ENCODE measurements at places on chromosomes 13 and 19.

DNA sequence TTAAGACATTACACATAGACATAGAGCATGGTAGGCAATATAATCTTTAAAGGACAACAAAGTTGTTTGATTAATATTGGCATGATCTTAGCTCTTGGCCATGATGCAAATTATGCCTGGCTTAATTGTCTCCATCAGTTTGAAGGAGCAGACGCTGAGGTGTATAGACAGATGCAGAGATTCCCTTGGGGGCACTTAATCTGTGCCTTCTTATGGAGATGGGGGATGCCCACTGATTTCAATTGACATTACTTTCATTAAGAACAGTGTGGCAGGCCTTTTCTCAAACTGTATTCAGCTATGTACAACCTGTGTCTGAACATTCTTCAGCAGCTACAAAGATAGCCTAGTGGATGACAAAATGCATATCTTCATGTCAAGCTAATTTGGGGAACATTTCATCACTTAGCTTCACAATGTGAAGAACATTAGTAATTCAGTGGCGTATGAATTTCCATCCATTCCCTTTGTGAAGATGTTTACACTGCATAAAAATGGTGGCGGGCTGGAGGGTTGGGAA is 85.3 kb upstream of the MYCBP2 start:
- no peak for DNase-seq

- no peak for DNase-seq
These were observed 70.1 kb downstream of the ITGBL1 start for GRCh38 chr13:101522607-101523006.

- DNase-seq = no peak
These were observed 21.2 kb upstream of the CEACAM6 start for GRCh38 chr19:41734156-41734555.

GRCh38 chr13:25847145-25847544 is 204.7 kb downstream of the SHISA2 start:
- no peak for DNase-seq

DNA sequence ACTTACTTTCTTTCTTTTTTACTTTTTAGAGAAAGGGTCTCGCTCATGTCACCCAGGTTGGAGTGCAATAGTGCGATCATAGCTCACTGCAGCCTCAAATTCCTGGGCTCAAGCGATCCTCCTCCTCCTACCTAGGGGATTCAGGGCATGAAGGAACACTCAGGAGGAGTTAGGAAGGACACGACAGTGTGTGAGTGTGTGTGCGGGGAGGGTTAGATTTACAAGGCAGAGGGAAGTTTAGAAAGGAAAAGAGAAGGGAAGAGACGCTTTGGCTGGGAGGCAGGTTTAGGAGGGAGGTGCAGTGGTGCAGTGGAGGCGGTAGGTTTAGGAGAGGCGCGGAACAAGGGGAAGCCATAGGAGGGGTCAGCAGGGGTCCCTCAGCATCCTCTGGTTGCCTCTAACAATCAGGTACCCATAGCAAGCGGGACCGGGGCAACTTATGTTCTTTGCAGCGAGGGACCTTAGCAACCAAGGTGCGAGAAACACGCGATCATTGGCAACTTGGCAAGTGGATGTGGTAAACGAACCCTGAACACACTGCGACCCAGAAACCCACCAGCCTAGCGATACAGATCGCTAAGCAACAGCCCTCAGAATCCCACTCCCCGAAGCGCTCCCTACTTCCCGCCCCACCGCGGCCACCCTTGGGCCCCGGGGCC is 501 bp downstream of the SIRT2 start:
- DNase-seq = no peak

GRCh38 chr19:45705115-45705514 is 12.6 kb downstream of the QPCTL start:
- DNase-seq = no peak

DNA sequence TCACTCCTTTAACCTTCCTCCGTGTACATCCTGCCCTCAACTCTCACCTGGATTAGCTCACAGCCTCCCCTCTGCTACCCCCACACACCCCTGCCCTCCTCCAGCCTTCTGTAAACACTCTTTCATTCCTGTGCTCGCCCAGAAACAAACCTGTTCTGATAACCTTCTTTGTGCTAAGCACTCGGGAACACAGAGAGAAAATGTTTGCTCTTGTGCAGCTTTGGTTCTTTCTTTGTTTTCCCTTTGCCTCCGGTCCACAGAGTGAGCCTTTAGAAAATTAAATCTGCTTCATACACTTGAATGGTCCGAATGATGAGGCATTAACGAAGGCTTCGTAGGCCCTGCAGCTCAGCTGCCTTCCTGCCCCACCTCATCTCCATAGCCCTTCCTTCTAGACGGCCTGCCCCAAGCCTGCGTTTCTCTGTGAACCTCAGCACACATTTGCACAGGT is 6.6 kb upstream of the ZDHHC20 start:
- no peak for DNase-seq

- DNase-seq = no peak
These were observed 20.1 kb downstream of the ZSCAN5A start for GRCh38 chr19:56294549-56294948.

DNA sequence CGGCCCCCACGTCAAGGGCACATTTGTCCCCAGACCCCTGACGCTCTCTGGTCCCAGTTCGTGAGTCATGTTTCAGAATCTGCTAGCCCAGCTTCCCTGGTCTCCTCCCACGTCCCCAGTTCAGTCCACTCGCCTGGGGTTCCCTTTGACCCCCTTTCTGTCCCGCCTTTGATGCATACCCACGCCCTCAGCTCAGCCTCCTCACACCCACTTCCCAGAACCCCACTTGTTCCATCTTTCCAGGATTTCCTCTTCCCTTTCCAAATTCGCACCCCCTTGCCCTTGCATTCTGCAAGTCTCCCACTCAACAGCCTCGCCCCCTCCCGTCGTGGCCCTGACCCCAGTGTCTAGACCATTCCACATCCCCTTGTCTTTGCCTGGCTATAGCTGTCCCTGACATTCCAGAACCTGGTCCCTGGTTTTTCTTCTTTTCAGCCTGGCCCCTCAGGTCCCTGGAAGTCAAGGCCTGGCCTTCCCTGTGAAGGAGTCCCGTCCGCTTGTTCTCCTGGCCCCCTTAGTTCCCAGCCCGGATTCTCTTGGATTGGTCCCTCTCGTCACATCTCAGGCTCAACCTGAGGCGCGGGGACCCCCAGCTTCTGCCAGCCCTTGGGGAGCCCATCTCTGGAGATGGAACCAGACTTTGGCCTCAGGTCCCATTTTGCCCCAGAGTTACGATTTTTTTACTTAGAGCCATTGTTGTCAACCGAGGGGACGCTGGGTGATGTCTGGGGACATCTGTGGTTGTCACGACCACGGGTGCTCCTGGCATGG is 1.3 kb downstream of the NCLN start:
- no peak for DNase-seq

- DNase-seq = no peak
These were observed 207.7 kb upstream of the DACH1 start for GRCh38 chr13:72074663-72075062.

DNA sequence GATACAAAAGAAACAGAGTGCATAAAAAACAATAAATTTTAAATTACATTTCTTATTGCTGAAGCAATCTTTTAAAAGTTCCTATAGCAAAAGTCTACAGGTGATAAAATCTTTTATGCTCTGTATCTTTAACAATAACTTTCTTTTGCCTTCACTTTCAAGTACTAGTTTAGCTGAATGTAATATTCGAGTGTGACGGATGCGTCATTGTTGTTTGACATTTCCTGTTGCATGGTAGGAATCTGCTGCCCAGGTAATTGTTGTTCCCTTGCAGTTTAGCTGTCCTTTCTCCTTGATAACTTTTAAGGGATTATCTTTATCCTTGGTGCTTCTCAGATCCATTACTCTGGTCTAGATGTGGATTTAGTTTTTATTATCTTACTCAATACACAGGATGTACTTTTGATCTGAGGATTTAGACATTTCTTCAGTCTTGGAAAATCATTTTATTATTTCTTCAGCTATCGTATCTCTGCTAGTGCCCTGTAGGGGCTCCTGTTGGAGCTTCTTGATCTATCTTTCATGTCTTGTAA is 2.1 kb upstream of the CPB2 start:
- no peak for DNase-seq

- DNase-seq = no peak
These were observed 44.6 kb downstream of the ZNF787 start for GRCh38 chr19:56076498-56076897.

DNA sequence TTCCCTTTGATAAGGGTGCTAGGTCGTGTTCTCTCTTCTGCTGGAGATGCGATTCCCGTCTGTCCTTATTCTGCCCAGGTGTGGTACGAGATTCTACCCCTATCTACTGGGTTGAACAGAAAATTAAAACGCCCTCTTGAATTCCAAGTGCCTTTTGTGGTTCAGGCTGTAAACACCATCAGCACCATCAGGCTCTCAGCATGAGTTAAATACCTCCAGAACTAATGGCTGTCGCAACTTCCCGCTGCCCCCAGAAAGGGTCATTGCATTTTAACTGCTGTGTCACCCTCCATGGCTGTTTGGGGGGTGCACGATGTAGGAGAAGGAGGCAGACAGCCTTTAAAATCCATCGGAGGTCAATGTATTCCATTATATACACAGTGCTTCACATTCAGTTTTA is 177.4 kb downstream of the OXGR1 start:
- DNase-seq = no peak

GRCh38 chr13:23243066-23243465 is 62.3 kb downstream of the SGCG start:
- DNase-seq = no peak

GRCh38 chr13:28754698-28755545 is 36.2 kb upstream of the SLC46A3 start:
- DNase-seq = no peak

- peak; percentile 59 for DNase-seq
These were observed 1.4 kb downstream of the NOVA2 start for GRCh38 chr19:45972081-45972946.

- no peak for DNase-seq
These were observed 952.5 kb upstream of the ATXN8OS start for GRCh38 chr13:69155136-69155535.

- no peak for DNase-seq
These were observed 199.1 kb downstream of the STK24 start for GRCh38 chr13:98377635-98378378.

GRCh38 chr13:48816700-48817099 is 159.0 kb upstream of the FNDC3A start:
- DNase-seq = no peak

GRCh38 chr19:55147545-55148251 is 1.3 kb downstream of the TNNT1 start:
- no peak for DNase-seq

DNA sequence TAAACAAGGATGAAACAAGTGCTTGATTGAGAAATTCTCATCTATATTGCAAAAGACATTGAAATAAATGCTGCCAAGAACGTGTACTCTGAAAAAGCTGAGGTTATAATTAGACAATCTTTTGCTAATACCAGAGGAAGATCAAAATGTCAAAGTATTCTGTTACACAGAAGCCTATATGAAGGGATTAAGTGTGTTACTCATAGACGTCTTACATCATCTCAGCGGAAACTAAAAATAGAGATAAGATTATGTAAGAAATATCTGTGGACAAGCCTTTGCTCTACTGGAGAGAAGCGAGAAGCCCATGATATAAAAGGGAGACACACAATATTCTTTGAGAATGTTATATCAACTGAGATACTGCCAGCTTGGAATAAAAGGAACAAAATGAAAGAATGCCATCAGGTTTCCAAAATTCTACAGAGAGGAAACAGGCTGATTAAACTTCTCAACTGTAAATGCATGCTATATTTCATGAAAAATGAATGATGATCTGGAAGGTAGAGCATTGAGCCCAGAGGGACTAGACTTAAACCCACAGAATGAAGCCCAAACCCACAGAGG is 699.0 kb downstream of the GPC5 start:
- DNase-seq = no peak

DNA sequence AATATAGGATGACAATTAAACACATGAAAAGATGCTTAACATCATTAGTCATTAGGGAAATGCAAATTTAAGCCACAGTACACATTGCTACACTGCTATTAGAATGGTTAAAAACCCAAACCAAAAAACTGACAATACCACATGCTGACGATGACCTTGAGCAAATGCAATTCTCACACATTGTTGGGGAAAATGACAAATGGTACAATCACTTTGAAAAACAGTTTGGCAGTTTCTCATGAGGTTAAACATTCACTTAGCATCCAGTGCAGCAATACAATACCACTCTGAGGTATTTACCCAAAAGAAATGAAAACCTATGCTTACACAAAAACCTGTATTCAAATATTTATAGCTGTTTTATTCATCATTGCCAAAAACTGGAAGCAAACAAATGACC is 11.3 kb downstream of the FLT3 start:
- no peak for DNase-seq

GRCh38 chr19:54162241-54162805 is 2.8 kb upstream of the LENG1 start:
- peak; percentile 73 for DNase-seq

- DNase-seq = no peak
These were observed 25.4 kb downstream of the ALG5 start for GRCh38 chr13:36973621-36974295.

GRCh38 chr19:50924586-50924985 is 13.4 kb upstream of the KLK4 start:
- DNase-seq = no peak

- no peak for DNase-seq
These were observed 7.8 kb upstream of the CEACAM5 start for GRCh38 chr19:41700381-41701195.

GRCh38 chr13:83377491-83377890 is 504.8 kb downstream of the SLITRK1 start:
- no peak for DNase-seq

DNA sequence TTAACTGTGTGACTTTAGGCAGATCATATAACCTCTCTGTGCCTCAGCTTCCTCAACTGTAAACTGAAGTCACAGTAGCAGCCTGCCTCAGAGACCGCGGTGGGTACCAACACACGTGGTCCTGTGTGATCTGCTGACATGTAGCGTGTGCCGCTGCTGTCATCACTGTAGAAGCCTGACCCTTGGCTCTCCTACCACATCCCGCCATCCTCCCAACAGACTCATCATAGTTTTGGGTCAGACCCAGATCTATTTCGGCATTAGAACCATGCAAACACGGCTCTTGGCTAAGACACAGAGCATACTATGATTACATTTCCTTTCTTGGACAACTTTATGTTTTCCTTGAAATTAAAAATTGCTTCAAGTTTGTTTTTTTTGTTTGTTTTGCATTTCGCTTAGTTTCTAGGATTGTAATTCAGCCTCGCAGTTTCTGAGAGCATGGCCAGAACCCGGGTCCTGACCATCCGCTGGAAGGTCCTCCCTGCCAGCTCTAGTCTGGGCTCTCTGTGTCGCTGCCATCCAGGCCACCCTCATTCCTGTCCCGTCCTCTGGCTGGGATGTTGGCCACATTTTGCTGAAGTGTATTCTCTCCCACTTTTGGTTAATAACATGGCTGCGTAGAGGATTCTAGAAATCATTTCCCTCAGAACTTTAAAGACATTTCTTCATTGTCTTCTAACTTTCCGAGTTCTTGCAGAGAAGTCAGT is 53.0 kb downstream of the GGACT start:
- no peak for DNase-seq

GRCh38 chr19:49906879-49907564 is 10.3 kb upstream of the IL4I1 start:
- no peak for DNase-seq

- DNase-seq = no peak
These were observed 3.3 kb upstream of the UQCR11 start for GRCh38 chr19:1608359-1609102.
